ENCODE measurements at places on chromosomes 4 and X. TPM values are rescaled to one million over a fixed set of nuclear protein-coding genes. Genes with fewer than 3 reads are reported as not detected.

MAGEA4 gene
- total RNA-seq: not detected

TLR7 gene
- total RNA-seq: not detected

GDPD2 gene
- total RNA-seq: not detected

PABPC1L2B gene
- total RNA-seq: not detected

DCLK2 gene
- total RNA-seq: 20.0 TPM
